ENCODE measurements at places on chromosomes 1 and 21. TPM values are rescaled to one million over a fixed set of nuclear protein-coding genes. Genes with fewer than 3 reads are reported as not detected.

OR6Y1 gene
- total RNA-seq, result not detected

GRCh38 chr1:76366726-76367125 is 292.2 kb downstream of the ST6GALNAC3 start:
- no peaks in the 10 kb centered on the region for H3K4me1 ChIP-seq
- H3K27ac ChIP-seq, result no peak overlapping the region
- H3K36me3 ChIP-seq, result no peaks in the 10 kb centered on the region
- no peaks in the 10 kb centered on the region for H3K27me3 ChIP-seq

GRCh38 chr1:82927753-82928152 is 1071.2 kb downstream of the TTLL7 start:
- H3K4me3 ChIP-seq, result no peak overlapping the region
- H3K36me3 ChIP-seq, result no peaks in the 10 kb centered on the region
- no peak overlapping the region for H3K27ac ChIP-seq
- no peaks in the 10 kb centered on the region for H3K27me3 ChIP-seq
- DNase-seq, result no peak

GRCh38 chr1:77322061-77322900 is 40.5 kb downstream of the AK5 start:
- DNase-seq, result no peak
- no peak overlapping the region for H3K4me3 ChIP-seq
- no peaks in the 10 kb centered on the region for H3K27me3 ChIP-seq
- no peaks in the 10 kb centered on the region for H3K4me1 ChIP-seq
- no peaks in the 10 kb centered on the region for H3K36me3 ChIP-seq
- H3K27ac ChIP-seq, result no peak overlapping the region
